ENCODE measurements at places on chromosomes 16 and 17.
A peak's percentile ranks its signal among the peaks of the same experiment; 100 is the strongest.

- peak; percentile 38 for DNase-seq
Measured at GRCh38 chr16:31138621-31139578, 3.4 kb upstream of the PRSS8 start.

DNA sequence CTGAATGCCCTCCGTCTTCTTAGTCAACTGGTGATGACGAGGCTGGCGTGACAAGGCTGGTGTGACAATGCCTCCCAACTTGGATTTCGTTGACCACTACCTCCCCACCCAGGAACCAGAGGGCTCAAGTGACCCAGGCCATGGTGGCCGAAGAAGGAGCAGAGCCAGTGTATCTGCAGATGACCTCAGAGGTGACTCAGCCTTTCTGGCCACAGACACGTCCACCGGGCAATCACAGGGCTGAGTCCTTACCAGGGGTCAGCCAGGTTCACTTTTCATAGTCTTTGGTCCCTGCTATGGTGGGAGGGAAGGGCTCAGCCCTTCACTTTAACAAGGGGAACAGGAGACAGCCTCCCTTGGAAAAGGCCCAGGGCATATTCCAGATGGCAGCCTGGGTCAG lies 116.3 kb downstream of the MAF start:
- DNase-seq: peak; percentile 18

DNA sequence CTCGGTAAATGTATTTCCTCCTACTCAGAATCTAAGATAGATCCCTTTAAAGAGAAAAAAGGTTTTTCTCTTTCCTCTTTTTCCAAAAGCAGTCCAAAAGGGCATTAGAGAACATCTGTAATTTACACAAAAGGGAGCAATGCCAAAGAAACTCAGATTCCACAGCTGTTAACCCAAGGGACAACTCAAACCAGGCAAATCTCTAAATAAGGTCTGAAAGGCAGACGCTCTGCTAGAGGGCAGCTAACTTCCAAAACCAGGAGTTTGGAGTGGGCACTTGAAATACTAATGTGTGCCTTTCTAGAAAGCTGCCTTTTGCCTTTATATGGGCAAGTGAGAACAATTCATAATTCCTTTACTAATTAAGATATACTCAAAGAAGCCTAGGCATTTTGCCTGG lies 435.7 kb downstream of the ZFHX3 start:
- DNase-seq: peak; percentile 74

GRCh38 chr16:27954191-27954590 lies 109.3 kb downstream of the GSG1L start:
- no peak for DNase-seq

- DNase-seq: peak; percentile 62
Measured at GRCh38 chr16:54931120-54932014, 702 bp downstream of the IRX5 start.

DNA sequence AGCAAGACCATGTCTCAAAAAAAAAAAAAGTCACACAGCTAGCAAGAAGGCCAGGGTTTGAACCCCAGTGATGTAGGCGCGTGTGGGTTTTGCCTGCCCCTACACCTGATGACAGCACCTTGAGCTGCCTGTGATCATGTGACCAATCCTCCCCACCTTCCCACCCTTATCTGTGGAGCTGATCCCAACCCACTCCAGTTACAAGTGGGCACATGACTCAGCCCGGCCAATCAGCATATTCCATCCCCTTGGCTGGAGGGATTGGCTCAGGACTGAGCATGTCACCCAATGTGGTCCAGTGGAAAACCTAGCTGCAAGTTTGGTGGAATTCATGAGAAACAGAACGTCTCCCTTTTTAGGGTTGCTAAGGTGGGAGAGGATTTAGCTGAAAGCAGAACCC lies 6.6 kb downstream of the TMEM114 start:
- DNase-seq: no peak

DNA sequence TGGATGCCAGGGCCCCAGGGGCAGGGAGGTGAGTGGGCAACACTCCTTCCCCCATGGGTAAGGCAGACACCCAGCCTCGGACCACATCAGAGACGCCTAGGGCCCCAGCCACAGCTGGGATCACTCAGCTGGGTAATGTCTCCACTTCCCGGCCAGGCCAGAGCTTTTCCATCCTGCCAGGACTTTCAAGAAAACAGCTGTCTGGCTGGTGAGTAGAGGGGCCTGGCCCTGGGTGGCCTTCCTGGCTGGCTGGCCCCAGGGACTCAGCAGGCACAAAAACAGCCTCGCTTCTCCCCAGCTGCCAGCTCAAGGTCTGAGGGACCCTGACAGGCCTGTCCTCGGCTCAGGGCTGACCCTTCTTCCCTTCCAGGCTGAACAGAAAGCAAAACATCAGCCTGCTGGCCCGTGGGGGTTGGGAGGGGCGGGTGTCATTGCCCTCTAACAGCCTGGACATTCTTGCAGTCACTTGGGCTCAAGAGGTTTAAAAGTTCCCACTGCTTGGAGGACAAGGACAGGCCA lies 45.3 kb upstream of the JPH3 start:
- peak; percentile 21 for DNase-seq

- DNase-seq: peak; percentile 68
Measured at GRCh38 chr17:28494445-28495188, 11.5 kb upstream of the FOXN1 start.

DNA sequence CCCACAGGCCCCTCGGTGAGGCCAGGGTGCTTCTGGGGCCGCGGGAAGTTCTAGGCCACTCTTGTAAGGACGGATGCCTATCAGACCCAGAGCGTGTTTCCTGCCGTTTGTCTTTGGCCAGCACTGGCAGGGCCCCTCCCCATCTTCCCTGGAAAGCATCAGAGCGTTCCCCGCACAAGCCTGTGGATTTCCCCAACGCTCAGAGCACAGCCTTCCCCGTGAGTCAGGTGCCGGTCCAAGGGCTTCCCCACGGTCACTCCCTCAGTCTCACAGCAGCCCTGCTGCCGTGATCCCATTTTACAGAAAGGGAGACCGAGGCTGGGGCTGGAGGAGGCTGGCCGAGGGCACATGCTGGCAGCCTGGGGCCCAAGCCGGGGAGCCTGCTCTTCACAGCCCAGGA lies 33.7 kb downstream of the CRISPLD2 start:
- no peak for DNase-seq

DNA sequence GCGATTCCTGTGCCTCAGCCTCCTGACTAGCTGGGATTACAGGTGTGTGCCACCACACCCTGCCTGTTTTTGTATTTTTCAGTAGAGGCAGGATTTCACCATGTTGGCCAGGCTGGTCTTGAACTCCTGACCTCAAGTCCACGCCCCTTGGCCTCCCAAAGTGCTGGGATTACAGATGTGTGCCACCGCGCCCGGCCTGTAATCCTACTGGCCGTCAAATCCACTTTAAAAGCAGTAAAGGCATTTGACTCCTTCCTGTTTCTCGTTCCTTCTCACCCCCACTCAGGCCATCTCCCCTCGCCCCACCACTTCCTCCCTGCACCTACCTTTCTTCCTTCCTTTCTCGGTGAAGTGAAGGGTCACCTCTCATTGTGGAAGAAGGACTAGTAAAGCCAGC lies 69.4 kb upstream of the CREBBP start:
- no peak for DNase-seq

DNA sequence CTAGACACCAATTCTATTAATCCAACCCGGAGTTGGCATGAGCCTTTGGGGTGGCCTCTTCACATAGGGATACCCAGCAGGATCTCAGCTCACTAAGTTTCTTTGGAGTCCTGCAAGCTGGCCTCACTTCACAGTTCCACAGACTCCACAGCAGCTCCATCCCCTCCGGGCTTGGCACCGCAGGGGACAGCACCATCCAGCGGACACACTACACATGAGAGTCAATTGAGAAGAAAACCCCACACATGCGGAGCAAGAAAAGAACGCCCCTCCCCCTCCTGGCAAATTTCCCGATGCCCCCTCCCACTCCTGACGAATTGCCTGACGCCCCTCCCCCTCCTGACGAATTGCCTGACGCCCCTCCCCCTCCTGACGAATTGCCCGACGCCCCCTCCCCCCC lies 31.1 kb downstream of the KLHDC4 start:
- no peak for DNase-seq

DNA sequence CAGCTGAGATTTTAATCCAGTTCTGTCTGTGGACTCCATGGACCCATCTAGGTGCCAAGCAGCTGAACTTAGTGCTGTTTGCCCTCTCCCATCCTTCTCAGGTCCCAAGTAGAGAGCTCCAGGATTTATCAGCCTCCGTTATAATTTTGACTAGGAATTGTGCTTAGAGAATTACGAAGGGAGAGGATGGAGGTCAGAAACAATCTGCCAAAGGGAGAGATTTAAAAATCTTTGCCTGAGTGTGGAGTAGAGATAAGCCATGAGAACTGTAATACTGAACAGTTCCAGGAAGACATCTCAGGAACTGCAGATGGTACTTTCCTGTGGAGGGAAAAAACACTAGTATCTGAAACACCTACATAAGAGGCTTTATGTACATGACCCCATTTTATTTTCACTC lies 27.0 kb downstream of the CEP95 start:
- no peak for DNase-seq

DNA sequence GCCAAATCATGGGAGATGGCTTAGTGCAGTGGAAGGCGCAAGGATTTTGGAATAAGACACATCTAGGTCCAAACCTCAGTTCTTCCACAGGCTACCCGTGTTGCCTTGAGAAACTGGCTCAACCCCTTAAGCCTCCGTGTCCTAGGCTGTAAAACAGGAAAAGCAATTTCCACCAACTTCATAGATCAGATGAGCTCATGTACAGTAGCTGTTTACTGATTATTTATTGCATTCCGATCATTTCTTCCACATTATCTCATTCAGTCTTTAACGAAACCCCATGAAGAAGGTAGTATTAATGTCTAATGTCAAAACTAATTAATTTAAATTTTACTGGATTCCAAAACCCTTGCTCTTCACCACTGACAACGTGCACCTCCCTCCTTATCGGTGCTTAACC lies 231.6 kb downstream of the GRIN2A start:
- DNase-seq: no peak

DNA sequence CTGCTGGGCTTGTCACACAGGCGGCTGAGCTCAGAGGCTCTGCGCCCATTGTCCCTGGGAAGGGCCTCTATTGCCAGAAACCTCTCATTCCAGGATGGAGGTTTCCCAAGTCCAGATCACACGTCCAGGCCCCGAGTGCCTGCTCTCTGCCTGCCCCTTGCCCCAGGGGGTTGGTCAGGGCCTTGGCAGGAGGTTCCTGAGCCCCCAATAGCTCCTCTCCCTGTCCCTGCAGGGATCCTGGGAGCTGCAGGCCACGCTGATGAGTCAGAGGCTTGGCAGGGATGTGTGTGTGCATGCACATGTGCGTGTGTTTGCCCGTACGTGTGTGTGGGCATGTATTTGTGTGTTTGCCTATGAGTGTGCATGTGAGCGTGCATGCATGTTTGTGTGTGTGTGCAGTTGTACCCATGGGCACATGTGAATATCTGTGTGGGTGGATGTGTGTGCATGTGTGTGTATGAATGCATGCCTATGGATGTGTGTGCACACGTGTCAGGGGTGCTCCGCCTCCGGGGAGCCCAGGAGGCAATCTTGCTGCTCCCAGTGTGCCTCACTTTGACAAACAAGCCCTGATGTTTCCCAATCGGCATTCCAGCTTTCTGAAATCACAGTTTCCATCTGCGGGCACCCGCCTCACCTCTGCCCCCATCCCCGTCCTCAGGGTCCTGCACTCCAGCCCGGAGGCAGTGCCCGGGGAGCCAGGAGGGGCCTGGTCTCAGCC lies 98.4 kb upstream of the GSE1 start:
- DNase-seq: peak; percentile 76

DNA sequence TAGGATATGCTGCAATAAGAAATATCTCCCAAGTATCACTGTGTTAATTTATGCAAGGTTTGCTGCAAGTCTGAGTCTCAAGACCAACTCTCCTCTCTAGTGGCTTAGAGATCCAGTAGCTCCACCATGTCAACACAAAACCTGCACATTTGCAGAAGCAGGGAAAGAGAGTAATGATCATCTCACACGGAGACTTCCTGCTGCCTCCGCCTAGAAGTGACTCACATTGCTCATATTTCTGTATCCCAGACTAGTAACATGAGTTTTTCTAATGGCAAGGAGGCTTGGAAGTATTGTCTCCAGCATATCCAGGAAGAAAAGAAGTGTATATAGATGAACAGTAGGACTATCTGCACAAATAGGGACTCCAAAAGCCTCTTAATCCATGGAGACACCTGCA lies 15.0 kb upstream of the IRX6 start:
- DNase-seq: no peak

- peak; percentile 24 for DNase-seq
Measured at GRCh38 chr17:924711-925475, 54.7 kb downstream of the NXN start.

- peak; percentile 80 for DNase-seq
Measured at GRCh38 chr17:18362698-18363100, 651 bp downstream of the SHMT1 start.

GRCh38 chr17:80941171-80941570 lies 50.5 kb upstream of the CHMP6 start:
- DNase-seq: no peak

GRCh38 chr17:50046179-50046578 lies 9.7 kb upstream of the ITGA3 start:
- DNase-seq: no peak

- no peak for DNase-seq
Measured at GRCh38 chr16:88359008-88359407, 23.8 kb upstream of the ZNF469 start.

- no peak for DNase-seq
Measured at GRCh38 chr16:29992344-29992967, 3.0 kb downstream of the HIRIP3 start.
